ENCODE measurements at places on chromosomes 11 and 22.

GRCh38 chr11:72026090-72026489 lies 27.4 kb downstream of the IL18BP start:
- no peak for DNase-seq

DNA sequence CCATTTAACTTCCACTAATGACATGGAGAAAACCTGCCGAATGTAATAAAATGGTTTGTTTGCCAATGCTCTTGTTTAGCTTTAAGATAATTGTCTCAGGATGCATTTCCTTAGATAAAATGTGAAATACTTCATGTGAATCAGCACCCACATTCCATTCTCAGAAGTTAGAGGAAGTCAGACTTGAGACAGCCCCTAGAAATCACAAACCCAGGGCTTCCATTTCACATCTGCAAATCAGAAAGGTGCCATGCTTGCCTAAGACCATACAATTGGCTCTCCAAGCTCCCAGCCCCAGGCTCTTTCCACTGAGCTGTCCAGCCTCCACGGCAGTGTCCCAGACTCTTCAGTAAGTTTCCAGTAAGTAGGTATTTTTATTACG lies 35.6 kb upstream of the ADORA2A start:
- DNase-seq, result peak; percentile 83

DNA sequence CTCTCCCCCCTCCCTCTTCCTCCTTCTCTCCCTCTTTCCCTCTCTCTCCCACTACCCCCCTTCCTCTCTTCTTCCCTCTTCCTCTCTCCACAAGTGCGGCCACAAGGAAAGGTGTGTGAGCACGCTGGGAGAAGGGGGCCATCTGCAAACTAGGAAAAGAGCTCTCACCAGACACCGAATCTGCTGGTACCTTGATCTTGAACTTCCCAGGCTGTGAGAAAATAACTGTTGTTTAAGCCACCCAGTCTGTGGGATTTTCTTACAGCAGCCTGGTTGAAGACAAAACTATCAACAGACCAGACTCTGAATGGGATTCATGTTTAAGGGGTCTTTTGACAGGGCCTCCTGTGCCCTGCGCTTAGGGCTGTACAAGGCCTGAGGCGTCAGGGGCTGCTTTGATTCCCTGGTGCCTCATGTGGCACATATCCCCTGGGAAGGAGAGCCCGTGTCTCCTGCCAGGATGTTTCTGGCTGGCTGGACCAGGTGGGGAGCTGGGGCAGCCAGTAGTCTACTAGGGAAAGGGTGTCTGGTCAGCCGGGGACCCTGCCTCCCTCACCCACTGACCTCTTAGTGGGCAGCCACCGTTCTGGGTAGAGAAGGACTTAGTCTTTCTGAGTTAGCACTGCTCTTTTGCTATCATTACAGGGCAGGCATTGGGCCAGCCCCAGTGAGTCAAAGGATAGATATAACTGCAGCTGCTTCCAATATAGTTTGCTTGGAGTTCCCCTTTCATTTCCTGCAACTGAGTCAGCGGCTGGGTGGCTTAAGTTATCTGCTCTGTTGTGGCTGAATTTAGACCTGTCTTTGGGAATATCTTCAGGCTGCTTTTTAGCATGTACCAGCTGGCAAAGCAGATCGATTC lies 6.2 kb downstream of the PANX1 start:
- DNase-seq, result peak; percentile 94

GRCh38 chr11:59957094-59957493 lies 6.7 kb upstream of the OOSP4A start:
- DNase-seq, result peak; percentile 61

GRCh38 chr11:697811-698311 lies 2.2 kb downstream of the TMEM80 start:
- peak; percentile 88 for DNase-seq

- peak; percentile 44 for DNase-seq
Measured at GRCh38 chr11:44766112-44766971, 39.6 kb downstream of the TSPAN18 start.

DNA sequence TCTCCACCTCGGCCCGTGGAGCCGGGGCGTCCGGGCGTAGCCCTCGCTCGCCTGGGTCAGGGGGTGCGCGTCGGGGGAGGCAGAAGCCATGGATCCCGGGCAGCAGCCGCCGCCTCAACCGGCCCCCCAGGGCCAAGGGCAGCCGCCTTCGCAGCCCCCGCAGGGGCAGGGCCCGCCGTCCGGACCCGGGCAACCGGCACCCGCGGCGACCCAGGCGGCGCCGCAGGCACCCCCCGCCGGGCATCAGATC lies 439 bp downstream of the YAP1 start:
- DNase-seq, result no peak

GRCh38 chr11:23767576-23767975 lies 729.3 kb upstream of the LUZP2 start:
- DNase-seq, result no peak

DNA sequence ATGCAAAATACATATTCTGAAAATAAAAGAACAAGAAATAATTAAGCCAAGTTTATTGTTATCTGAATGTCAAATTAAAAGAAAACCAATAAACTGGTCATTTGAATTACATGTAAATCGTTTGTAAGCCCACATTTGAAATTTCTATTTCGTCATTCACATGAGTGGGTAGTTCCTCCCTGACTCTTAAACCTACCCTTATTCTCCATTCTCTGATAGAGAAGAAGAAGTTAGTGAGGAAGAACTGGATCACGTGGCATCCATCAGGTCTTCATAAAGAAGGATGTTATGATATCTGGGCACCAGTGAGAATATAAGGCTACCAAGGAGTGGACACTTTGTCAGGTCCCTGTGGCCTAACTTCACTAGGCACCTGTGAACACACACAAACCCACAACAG lies 328.1 kb downstream of the OPCML start:
- no peak for DNase-seq

GRCh38 chr22:17984114-17984513 lies 40.2 kb downstream of the MICAL3 start:
- no peak for DNase-seq
